ENCODE measurements at places on chromosomes 7 and 10. TPM values are rescaled to one million over a fixed set of nuclear protein-coding genes. Genes with fewer than 3 reads are reported as not detected.

The PTPRN2 gene
- 2.1 TPM for total RNA-seq

- no peak for DNase-seq
- no peak overlapping the region for H3K4me3 ChIP-seq
- H3K36me3 ChIP-seq: peaks cover 9% of the 10 kb centered on the region
Measured at GRCh38 chr10:115706488-115707076, 566.4 kb downstream of the GFRA1 start.

GRCh38 chr7:69860486-69860885 lies 262.2 kb downstream of the AUTS2 start:
- H3K4me3 ChIP-seq: no peak overlapping the region
- peaks cover 91% of the 10 kb centered on the region for H3K4me1 ChIP-seq
- no peak overlapping the region for H3K27ac ChIP-seq
- no peak for DNase-seq
- no peaks in the 10 kb centered on the region for H3K27me3 ChIP-seq
- H3K36me3 ChIP-seq: no peaks in the 10 kb centered on the region

The COPS6 gene
- 103 TPM for total RNA-seq

GRCh38 chr10:4120096-4120853 lies 335.3 kb upstream of the KLF6 start:
- DNase-seq: no peak
- no peak overlapping the region for H3K4me3 ChIP-seq
- no peaks in the 10 kb centered on the region for H3K4me1 ChIP-seq
- H3K27ac ChIP-seq: no peak overlapping the region
- peaks cover 1% of the 10 kb centered on the region for H3K27me3 ChIP-seq

The IQUB gene
- total RNA-seq: 0.93 TPM

GRCh38 chr10:24351961-24352360 lies 143.0 kb downstream of the KIAA1217 start:
- no peaks in the 10 kb centered on the region for H3K27me3 ChIP-seq
- no peak overlapping the region for H3K4me3 ChIP-seq
- H3K27ac ChIP-seq: peak overlapping the region; percentile 87
- peaks cover 5% of the 10 kb centered on the region for H3K36me3 ChIP-seq

DNA sequence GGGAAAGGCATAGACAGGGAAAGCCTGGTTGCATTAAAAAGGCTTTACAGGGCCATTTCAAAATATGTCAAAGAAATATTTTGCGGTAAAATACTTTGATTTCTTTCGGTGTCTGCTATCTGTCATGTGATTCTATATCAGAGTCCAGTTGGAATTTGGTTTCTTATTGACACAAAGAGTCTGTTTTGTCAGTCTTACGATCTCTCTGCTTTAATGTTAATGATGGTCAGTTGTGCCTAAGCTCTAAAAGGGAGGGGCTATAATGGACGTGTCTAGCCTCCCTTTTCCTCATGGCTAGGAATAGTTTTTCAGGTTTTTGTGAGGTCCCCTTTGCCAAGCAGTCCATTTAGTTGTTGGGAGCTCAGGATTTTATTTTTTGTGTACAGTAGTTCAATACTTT lies 31.5 kb downstream of the ORC5 start:
- H3K27me3 ChIP-seq: no peaks in the 10 kb centered on the region
- DNase-seq: no peak
- no peak overlapping the region for H3K4me3 ChIP-seq
